ENCODE measurements at places on chromosomes 2 and 18.

GRCh38 chr2:39660612-39661236 is 5.0 kb upstream of the TMEM178A start:
- no peak for DNase-seq

GRCh38 chr2:208686665-208687064 is 280.1 kb downstream of the PTH2R start:
- DNase-seq, result no peak

DNA sequence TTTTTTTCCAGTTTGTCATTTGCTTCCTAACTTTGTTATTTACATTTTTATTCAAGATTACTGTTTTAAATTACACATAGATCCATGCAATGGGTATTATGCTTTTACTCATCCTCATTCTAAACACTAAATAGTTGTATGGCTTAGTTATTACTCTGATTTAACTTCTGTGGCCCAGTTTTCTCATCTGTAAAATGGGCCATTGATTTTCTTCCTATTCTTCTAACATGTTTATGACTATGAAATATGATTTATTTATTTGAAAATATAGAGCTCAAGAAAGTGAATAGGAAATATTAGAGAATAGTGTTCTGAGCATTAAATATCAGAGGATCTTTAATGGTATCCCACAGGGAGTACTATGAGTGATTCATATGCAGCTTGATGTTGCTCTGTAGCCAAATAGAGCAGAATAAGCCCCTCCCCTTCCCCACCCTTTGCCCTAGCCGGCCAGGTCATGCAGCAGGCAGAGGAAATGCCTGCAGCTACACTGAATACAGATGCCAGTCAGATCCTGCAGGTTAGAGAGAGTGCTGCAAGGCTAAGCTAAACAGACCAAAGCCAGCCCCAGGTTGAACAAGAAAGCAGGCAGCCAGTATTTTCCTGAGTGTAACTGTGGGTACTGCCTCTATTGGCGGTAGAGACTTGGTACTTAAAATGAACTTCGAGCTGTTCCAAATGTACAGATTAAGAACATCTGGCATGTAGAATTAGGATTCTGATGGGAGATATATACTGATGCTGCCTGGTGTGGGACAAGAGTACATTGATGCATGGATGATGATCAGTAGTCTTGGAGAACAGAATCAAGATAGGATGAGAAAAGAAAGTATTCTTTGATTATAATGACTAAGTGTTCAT is 11.7 kb upstream of the ACYP2 start:
- DNase-seq, result no peak

- DNase-seq, result no peak
Observed at GRCh38 chr18:11512096-11513025, 97.0 kb upstream of the SLC35G4 start.
